Fibroblast of skin of left biceps (primary cell): ENCODE measurements at places on chromosomes 2 and 18.

- DNase-seq = no peak
Measured at GRCh38 chr2:208350610-208351009, 56.0 kb upstream of the PTH2R start.

GRCh38 chr2:119484834-119485233, 39.4 kb downstream of the SCTR start:
- DNase-seq = no peak

DNA sequence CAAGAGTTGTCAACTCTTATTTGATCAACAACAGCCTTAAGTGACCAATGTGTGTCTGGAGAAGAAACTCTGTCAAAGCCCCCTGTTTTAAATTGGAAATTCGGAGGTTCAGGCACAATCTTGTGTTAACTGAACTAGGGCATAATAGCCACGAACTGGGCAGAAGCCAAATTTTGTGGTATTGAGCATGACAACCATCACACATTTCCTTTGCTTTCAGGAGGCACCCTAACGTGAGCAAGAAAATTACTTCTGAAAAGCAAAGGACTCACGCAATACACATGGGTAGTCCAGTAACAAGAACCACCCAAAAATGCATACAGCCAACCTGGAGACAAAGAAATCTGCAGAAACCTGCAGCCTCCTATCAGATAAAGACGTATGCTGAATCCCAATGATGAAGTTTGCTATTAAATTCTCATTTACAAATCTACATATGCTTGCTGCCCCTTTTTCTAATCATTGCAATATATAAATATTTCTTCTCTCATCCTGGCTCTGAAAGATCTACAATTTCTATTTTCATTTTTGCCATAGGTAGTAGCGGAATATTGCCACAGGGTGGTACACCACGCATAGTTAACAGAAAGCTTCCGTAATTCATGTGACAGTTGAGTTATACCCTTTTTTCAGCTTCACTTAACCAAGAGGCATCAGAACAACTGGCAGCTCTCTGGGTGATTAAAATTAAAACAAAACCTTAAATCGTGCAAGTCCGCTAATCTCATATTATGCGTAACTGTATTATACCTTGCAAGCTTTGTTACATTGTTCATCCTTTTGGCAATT, 495.8 kb downstream of the NRXN1 start:
- no peak for DNase-seq

GRCh38 chr2:24827321-24828237, 34.4 kb downstream of the CENPO start:
- peak; percentile 56 for DNase-seq

GRCh38 chr18:44979748-44980147, 299.1 kb downstream of the SETBP1 start:
- DNase-seq = no peak

- DNase-seq = no peak
Measured at GRCh38 chr2:143615562-143615961, 486.3 kb downstream of the ARHGAP15 start.

- DNase-seq = peak; percentile 95
Measured at GRCh38 chr2:234823877-234824376, 127.9 kb upstream of the SH3BP4 start.

GRCh38 chr2:193743089-193743488, 1548.4 kb upstream of the TMEFF2 start:
- no peak for DNase-seq
